ENCODE measurements at places on chromosomes 7 and 10.

GRCh38 chr10:69757206-69757552 lies 44.5 kb upstream of the COL13A1 start:
- DNase-seq, result no peak

- DNase-seq, result no peak
Measured at GRCh38 chr10:96902117-96902516, 70.0 kb downstream of the LCOR start.

DNA sequence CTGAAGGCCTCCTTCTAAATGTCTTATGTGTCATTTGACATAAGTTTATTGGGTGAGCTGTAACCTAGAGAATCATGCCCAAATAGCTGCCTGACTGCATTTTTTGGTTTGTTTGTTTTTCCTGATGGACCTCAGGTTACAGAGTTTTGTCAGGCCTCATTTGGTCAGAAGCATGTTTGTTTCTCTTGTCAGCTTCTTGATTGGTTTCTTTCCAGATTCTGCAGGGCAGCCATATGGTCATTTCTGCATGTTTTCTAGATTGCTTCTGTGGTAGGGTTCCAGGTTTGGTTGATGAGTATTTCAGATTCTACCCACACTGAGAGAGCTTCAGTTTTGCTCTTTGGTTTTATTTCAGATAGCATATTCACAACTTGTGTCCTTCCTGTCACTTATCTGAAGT lies 28.0 kb downstream of the GLCCI1 start:
- DNase-seq, result peak; percentile 43

DNA sequence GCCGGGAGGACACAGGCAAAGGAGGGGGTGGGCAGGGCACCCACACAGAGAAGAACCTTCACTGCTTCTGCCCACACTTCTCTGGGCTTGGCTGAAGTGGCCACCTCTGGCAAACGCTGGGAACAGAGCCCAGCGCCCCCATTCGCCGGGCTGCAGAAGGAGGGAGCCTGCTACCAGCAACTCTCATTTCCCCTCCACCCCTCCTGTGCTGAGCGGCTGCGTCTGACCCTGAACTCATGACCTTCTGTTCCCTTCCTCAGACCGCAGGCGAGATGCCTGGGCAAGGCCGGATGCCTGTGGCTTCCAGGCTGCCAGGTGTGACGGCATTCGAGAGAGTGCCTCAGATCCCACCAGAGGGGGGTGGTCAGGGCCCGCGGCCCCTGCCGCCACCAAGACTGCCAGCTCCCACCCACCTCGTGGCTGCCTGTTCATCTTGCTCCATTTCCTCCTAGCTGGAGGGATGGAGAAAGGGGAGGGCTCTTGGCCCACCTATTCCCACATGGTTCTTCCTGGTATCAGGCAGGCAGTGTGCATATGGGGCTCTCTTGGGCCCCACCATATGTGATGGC lies 19.8 kb downstream of the DNAJB12 start:
- peak; percentile 100 for DNase-seq

DNA sequence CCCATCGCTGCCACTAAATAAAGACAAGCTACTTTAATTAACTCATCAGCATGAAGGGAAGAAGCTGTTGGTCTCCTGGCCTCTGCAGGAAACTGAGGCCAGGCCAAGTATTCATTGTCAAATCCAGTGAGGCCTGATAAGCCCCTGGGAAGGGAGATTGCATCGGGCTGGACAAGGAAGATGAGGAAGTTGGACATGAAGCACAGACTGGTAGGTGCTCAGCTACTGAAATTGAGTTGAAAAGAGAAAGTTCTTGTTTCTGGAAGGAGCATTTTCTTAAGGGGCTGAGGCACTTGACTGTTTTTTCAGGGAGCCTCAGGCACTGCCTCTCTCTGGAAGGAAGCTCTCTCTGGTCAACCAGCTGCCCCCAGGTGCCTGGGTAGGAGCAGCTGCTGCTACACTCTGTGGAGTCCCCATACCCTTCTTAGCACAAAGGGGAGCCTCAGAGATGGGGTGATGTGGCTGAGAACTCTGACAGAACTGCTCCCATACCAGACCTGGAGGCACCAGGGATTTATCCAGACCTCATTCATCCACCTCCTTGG lies 90.3 kb upstream of the IKZF1 start:
- DNase-seq, result no peak

Data from astrocyte of the hippocampus (primary cell).